ENCODE measurements at places on chromosomes 2 and 18.

- no peak for DNase-seq
These were observed 17.4 kb downstream of the KIF3C start for GRCh38 chr2:25964891-25965290.

GRCh38 chr18:31190919-31191318 is 28.3 kb upstream of the DSC1 start:
- no peak for DNase-seq

DNA sequence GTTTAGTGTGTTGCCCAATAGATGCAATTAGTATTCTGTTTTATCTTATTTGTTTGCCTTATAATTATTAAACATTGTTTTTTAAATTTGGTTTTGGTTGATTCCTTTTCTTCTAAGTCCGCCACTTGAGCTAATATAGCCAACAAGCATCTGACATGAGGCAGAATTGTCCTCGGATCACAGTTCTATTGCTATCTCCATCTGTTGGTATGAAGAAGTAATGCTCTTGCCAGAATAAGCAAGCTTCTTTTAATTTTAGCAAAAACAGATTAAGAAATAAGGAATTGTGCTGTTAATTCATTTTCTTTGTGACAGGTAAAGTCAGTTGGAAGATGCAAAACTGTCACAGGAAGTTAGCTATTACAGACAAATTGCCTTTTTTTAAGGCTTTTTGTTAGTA is 54.3 kb downstream of the R3HDM1 start:
- DNase-seq, result no peak

DNA sequence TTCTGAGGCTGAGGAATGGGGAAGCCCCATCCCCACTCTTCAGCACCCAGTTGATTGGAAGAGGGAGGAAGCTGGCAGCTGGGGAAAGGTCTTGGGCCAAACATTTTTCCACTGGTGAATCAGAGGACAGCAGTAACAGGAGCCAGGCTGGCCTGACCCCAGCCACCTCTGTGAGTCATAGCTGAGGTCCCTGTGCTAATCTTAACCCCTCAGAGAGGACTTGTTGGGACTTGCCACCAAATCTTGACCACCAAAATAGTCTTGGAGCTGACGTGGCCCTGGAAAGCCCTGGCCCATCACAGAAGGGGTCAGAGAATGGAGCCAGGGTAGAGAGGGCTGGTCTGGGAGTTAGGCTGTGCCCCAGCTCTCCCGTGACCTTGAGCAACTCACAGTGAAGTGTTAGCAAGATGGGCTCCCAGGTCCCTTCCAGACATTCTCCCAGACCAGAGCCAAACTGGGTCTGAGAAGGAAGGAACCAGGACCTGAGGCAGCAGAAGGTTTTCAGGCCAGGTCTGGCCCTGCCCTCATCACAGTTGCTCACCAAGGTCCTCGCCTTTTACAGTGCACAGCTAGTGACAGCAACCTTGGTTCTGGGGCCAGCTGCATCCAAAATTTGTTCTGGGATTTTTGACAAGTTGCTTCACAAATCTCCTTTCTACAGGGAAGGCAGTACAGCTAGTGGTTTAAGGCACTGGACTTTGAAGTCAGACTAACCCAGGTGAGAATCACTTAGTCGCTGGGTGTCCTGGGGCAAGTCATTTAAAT is 266.6 kb downstream of the CYP26B1 start:
- no peak for DNase-seq

DNA sequence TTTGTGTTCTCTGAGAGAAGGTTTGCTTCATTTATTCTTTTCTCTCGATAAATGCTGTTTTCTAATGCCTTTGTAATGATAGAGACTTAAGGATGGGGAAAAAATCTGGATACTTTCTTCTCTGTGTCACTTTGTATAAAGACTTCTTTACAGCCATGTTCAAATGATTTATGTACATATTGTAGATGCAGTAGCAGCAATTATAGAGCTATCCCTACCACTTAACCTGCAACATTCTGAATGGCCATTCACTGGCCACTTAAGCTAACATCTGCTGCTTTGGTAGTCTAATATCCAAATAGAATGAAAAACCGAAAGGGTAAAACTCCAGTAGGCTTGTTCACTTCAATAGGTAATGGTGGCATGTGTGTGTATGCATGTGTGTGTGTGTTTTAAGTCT is 97.8 kb downstream of the CSRNP3 start:
- no peak for DNase-seq

DNA sequence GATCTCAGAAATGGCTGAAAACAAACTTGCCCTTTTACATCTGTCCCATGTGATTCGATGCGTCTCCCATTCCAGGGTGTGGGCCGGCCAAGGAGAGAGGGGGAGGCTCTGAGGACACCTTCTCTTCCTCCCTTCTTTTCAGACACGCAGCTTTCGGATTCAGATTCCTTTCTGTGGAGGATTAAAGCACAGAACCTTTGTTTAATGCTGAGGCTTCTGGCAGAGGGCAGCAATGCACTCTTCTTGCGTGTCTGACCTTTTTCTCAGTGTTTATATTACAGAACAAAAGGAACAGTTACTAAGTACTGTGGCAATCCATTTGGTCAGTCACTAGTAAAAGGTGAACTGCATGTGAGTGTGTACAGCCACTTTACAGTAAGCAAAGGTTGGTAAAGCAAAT is 268.9 kb upstream of the CCDC68 start:
- DNase-seq, result no peak

DNA sequence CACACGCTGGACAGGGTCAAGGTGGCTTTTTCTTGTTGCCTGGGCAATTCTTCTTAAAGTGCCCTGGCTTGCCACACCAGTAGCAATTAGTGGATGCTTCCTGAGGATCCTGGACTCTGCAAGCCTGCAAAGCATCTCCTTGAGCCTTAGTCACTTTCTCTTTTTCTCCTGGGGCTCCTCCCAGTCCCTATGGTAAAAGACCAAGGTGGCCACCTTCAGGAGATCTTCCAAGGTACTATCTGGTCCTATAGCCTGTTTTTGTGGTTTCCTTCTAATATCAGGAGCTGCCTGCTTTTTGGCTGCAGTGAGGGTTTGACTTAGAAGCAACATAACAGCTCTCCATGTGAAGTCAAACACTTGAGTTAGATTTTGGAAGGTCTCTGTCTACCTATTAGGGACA is 33.3 kb upstream of the GMCL1 start:
- DNase-seq, result no peak

- DNase-seq, result no peak
These were observed 103.0 kb downstream of the MAPK4 start for GRCh38 chr18:50662775-50663383.

GRCh38 chr2:72116081-72116533 is 31.6 kb downstream of the CYP26B1 start:
- DNase-seq, result no peak

DNA sequence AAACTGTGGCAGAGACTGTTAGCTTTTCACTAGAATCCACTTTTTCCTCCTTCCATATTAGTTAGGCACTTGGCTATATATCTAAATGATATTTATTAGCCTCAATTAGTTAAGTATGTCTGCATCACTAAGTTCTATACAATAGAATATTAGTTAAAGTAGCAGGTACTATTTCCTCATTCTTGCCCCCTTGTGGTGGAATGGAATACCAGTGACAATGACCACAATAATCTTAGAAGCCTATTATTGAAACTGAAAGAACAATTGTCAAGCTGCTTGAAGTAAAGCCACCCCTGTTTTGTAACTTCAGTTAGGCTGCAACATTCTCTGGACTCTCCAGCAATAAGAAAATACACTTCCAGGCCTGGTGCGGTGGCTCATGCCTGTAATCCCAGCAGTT is 476.3 kb upstream of the VWC2L start:
- no peak for DNase-seq

GRCh38 chr18:60892855-60893254 is 440.4 kb upstream of the CDH20 start:
- no peak for DNase-seq

- no peak for DNase-seq
These were observed 119.7 kb upstream of the RMP24 start for GRCh38 chr18:35852786-35853185.

DNA sequence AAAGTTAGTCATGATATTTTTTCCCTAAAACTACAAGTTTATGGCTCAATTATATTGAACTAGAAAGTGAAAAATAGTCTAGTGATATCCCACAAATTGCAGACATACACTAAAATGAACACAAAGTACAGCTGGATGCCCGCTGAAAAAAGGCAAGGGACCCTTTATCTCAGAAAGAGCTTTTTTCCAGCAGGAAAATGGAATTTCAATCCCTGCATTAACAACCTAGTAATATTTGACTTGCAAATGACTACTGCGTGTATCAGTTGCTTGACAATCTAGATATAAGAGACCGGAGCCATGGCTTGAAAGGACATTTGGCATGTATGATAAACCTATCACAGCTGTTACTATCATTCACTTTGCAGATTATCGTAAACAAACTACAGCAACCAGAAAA is 49.1 kb downstream of the LRPPRC start:
- no peak for DNase-seq

DNA sequence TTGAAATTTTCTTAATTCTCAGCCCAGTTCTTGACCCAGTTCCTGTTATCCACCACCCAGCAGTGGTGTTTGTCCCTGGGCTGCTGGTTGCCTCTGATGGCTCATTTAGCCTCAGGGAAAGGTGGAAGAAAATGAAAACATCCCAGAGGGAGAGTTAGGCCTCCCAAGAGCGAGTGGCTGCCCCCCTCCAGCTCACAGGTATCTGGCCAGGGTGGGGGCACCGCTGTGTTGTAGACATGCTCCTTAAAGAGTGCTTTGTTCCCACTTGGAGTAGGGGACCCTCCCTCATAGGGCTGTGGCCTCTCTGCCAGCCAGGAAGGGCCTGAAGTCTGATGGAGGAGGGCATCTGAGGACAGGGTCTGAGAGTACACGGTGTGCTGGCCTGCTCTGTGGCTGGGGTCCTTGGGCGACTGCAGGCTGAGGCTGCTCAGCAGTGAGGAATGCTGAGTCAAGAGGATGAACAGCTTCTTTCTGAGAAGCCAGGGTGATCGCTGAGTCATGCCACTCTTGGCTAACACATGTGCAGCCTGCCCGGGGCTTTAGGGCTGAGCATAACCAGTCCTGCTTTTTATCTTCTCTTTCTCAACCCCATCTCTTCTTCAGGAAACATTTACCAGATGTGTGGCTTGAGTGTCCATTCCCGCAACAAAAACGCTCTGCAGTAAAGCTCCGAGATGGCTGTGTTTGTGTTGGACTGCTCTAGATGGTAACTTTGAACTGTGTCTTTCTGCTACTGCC is 72.3 kb downstream of the IL1R2 start:
- DNase-seq, result peak; percentile 71

GRCh38 chr2:179059026-179059700 is 9.2 kb upstream of the CCDC141 start:
- DNase-seq, result no peak

- no peak for DNase-seq
These were observed 59.0 kb upstream of the ZNF532 start for GRCh38 chr18:58805467-58806187.

GRCh38 chr2:47272031-47272864 is 117.1 kb upstream of the STPG4 start:
- peak; percentile 85 for DNase-seq

DNA sequence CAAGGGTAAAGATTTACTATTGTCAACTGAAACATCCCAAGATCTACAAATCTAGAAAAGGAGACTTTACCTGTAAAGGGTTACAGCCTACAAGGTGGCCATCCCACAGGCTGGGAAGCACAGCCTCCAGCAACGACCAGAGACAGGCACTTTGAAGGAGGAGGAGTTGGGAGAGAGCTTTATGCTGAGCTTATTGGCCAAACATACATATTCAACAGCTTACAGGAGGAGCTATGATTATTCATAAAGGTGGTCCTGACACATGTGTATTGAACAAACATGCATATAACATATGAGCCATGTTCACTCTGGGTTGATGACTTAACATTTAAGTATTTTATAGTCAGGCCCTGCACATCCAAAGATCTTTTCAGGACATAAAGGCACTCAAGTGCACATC is 11.1 kb upstream of the ABCA12 start:
- no peak for DNase-seq

- no peak for DNase-seq
These were observed 12.3 kb downstream of the HSPD1 start for GRCh38 chr2:197487385-197487784.

GRCh38 chr2:61775956-61776570 is 77.8 kb downstream of the FAM161A start:
- no peak for DNase-seq

GRCh38 chr2:71640489-71640888 is 187.1 kb downstream of the DYSF start:
- no peak for DNase-seq

DNA sequence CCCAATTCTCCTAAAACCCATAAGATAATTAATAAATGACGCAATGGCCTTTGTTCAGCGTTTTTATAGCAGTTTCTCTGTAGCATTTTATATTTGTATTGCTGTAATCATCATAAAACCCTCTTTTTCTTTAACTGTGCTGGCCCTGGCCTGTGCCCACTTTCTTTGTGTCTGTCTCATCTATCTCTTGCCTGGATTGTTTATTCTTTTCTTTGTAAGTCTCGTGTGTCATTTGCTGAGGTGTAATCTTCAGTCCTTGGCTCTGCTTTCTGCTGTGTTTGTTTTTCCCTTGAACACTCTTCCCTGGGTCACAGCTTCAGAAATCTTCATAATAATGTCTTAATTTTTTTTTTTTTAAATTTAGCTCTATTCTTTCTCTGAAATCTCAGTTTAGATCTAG is 525.8 kb upstream of the LINC00305 start:
- DNase-seq, result no peak

GRCh38 chr2:240121675-240122074 is 14.4 kb downstream of the COPS9 start:
- no peak for DNase-seq

DNA sequence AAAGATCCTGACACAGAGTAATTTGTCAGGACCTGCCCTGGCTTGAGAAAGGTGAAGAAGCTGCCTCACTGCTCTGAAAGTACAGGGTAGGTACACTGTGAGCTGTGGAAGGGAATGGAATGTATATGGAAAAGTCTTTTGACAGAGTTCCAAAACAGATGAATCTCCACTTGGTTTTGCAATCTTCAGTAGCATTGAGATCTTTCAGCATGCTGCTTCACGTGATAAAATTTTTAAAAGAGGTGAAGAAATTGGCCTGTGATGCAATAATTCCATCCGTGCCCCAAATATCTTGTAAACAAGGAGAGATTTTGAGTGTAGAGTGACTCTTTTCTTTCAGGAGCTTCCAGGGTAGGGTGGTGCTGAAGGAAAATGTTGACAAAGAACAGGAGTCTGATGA is 123.1 kb downstream of the OSR1 start:
- no peak for DNase-seq

DNA sequence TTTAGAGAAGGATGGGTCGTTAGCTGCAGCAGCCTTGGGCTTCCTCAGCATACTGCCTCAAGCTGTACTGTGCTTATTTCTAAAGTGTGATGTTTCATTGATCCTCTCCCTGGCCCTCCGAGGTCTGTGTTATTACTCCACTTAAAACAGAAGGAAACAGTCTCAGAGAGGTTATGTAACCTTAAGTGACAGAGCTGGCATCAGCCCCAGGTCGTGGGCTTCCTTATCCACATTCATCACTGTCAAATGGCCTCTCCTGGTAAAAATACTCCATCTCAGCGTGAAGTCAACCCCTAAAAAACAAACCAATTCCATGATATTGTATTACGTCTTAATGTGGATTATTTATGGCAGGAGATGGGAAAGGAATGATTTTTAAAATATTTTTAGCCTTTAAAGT is 153.3 kb upstream of the NOSTRIN start:
- DNase-seq, result no peak

GRCh38 chr2:166134252-166135151 is 6.7 kb upstream of the SCN1A start:
- no peak for DNase-seq

GRCh38 chr2:61162721-61163120 is 733 bp downstream of the C2orf74 start:
- no peak for DNase-seq

- DNase-seq, result no peak
These were observed 9.2 kb downstream of the GRP start for GRCh38 chr18:59229191-59229590.

GRCh38 chr2:150605664-150606063 is 118.2 kb upstream of the RND3 start:
- no peak for DNase-seq
